Stomach (tissue), 19 donors: ENCODE measurements at places on chromosomes 7 and 10. TPM values are rescaled to one million over a fixed set of nuclear protein-coding genes. Genes with fewer than 3 reads are reported as not detected.

Gene HOXA11
- not detected for total RNA-seq

Gene UPK3BL2
- total RNA-seq, result 37.3 TPM

DNA sequence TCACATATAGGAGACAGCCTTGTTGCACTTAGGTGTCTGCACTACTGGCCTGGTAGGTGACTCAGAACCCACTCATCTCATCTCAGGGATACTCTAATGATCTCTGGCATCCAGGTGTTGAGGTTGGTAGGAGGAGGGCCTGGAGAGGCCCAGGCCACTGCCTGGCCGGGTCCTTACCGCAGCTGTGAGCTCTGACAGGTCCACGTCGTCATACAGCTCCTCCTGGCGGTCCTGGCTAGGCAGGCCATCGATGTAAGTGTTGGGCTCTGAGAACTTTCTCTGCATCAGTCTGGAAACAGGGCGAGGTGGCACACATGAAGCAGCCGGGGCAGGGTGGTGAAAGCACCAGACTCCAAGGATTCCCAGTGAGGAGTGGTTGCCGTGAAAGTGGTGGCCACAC lies 62.1 kb downstream of the VWA2 start:
- no peak for DNase-seq

DNA sequence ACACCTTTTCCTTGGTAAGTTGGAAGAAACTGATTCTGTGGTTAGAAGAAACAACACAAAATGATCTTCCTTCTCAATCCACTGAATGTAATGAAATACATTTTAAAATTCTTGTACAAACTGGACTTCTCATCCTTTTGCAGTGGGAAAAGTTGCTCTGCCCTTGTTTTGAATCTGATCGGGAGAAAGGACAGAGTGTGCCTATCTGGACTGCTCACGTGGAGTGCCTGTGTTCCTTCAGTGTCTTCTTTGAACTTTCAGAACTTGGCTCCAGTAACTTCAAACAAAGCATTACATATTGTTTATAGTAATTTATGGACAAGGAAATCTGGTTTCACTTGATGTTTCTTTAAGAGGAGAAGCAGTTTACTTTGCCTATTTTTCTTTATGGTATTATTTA lies 17.1 kb downstream of the SLC26A3 start:
- peak; percentile 49 for DNase-seq

- DNase-seq, result no peak
Measured at GRCh38 chr10:122044713-122045112, 55.8 kb downstream of the TACC2 start.

DNA sequence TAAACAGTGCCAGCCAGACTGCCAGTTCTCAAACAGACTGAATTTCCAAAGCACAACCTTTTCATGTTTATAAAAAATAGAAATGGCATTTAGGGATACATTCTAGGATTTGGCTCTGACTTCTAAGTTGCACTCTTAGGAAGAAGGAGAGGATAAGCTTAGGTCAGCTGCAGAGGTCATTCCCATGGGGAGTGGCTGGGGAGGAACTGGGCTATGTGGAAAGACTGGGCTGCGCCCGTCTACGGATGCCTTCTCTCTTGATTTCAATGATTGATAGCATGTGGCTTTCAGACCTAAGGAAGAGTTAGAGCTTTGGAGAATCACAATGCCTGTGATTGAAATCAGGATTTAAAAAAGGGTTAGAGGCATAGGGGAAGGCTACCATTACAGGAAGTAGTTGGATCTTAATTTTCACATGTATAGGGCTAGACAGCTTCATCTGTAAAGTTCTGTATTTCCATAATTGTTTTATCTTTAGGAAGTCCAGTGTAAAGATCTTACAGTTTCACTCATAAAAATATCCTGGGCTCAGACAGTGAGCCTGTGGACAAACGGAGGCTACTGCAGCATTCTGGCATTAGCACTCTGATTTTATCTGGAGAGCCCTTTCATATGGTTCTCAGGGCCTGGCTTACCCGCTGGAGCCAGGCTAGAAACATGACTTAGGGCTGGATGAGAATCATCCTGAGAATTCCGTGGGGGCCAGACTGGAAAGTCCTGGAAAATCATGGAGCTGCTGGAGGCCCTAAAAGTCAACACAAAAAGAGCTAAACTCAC lies 29.5 kb downstream of the NUDT5 start:
- DNase-seq, result no peak

DNA sequence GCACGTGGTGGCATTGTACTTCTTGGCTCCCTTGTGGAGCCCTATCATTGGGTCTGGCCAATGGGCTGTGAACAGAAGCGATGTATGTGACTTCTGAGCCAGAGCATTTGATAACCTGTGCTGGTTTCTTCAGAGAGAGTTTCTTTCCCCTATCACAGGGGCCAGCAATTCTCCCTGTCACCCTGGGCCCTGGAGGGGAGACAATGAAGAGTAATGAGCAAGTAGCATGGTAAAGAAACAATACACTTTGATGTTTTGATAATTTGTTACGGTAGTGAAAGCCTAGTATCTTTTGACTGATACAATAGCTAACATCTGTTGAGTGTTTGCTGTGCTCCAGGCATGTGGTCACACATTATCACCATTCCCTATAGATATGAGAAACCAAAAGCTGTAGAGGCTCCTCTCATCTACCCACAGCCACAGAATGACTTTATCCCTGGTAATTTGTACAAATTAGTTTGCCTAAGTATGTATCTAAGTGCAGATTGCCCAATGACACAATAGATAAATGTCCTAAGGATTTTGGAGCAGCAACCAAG lies 113.4 kb upstream of the SVIL start:
- DNase-seq, result no peak

GRCh38 chr10:73357821-73358220 lies 843 bp downstream of the CFAP70 start:
- DNase-seq, result no peak
